ENCODE measurements at places on chromosomes 11 and 22.

DNA sequence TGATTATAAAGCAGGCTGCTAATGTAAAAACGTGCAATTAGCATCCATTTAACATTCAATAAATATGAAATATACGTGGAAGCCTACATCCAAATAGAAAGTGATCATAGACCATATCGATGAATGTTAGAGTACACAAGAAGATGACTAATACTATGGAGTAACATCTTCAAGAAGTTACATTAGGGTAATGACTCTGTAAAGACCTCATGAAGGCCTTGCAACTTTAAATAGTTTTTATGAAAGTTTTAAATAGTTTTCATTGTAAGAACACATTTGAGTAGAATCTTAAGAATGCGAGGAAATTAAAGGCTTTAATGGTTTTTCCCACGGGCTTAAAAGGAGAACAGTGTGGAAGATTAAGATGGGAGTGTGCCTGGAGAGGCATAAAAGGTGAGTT, 1.4 kb downstream of the TRIM34 start:
- no peak for DNase-seq

- DNase-seq, result peak; percentile 49
Measured at GRCh38 chr22:37425800-37426705, 1.2 kb downstream of the ELFN2 start.

GRCh38 chr11:13055200-13055599, 46.1 kb downstream of the RASSF10 start:
- no peak for DNase-seq

- peak; percentile 16 for DNase-seq
Measured at GRCh38 chr11:11022125-11022730, 164.4 kb upstream of the ZBED5 start.

- DNase-seq, result no peak
Measured at GRCh38 chr11:45909594-45910475, 2.8 kb upstream of the FREY1 start.

GRCh38 chr11:12540913-12541582, 133.2 kb upstream of the TEAD1 start:
- no peak for DNase-seq
